ENCODE measurements at places on chromosomes 6 and 20. TPM values are rescaled to one million over a fixed set of nuclear protein-coding genes. Genes with fewer than 3 reads are reported as not detected.

The CLPSL2 gene
- total RNA-seq, result not detected

The CCM2L gene
- 6.0 TPM for total RNA-seq

The MYLK2 gene
- total RNA-seq, result 0.12 TPM

The PACRG gene
- 21.3 TPM for total RNA-seq

The ENPP1 gene
- 3.4 TPM for total RNA-seq

The OPN5 gene
- not detected for total RNA-seq

The POLR1C gene
- total RNA-seq, result 13.5 TPM

The COL21A1 gene
- total RNA-seq, result 13.6 TPM

The FAM162B gene
- total RNA-seq, result 1.4 TPM

The DYNLT1 gene
- 91.5 TPM for total RNA-seq

The ZC2HC1B gene
- not detected for total RNA-seq

The RNF182 gene
- total RNA-seq, result 0.67 TPM

The LCA5 gene
- 2.6 TPM for total RNA-seq

The ABHD16B gene
- not detected for total RNA-seq

The ZSCAN23 gene
- 0.79 TPM for total RNA-seq

The ADGRF1 gene
- total RNA-seq, result not detected

Measured in right atrium auricular region (tissue), 2 donors.